Chondrocyte (in vitro differentiated cells): ENCODE measurements at places on chromosomes 4 and X. TPM values are rescaled to one million over a fixed set of nuclear protein-coding genes. Genes with fewer than 3 reads are reported as not detected.

- DNase-seq: no peak
Observed at GRCh38 chr4:119087656-119088055, 48.0 kb upstream of the MYOZ2 start.

- no peak for DNase-seq
Observed at GRCh38 chr4:30839583-30840520, 119.7 kb downstream of the PCDH7 start.

DNA sequence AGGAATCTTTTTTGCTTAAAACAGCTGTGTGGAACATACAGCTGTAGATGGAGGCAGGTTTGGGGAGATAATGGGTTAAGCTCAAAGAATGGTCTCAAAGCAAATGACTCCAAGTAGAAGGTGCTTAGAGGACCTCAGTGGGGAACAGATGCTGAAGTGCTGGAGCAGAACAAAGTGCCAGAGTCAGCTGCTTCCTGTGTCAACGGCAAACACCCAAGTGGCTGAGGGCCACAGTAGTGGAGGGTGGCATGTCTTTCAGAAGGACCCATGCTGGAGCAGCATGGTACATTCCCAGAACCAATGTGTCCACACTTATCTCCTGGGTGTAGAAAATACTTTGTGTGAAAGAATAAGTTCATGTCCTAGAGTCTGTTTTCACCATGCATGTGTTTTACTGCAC, 197.5 kb downstream of the CCNG2 start:
- no peak for DNase-seq

GRCh38 chr4:156195914-156196313, 242.2 kb upstream of the CTSO start:
- DNase-seq: no peak

DNA sequence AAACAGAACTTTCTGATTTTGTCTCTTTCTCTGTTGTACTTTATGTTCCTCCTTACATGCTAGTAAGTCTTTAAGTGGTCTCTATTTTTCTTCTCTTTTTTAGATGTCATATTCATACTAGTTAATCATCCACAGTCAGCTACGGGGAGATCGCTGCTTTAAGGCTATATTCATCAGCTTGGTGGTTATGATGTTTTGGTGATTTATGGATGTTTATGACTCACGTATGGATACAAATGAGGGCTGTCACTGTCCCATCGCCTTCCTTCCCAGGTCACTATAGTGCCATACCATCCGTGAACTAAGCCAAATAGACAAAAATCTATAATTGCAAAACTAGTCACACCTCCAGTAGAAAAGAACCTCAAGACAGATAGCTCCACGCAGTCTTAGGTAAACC, 296.8 kb upstream of the AADAT start:
- no peak for DNase-seq

GRCh38 chrX:24647257-24648058, at the start of gene PCYT1B:
Gene PCYT1B, minus strand, starts transcription at chrX:24647347. Its CDS starts 242 bp downstream, at chrX:24647105.
- DNase-seq: no peak

GRCh38 chr4:168882650-168883233, 127.3 kb downstream of the CBR4 start:
- no peak for DNase-seq

GRCh38 chr4:38682336-38682735, 18.3 kb downstream of the KLF3 start:
- no peak for DNase-seq

GRCh38 chrX:138191998-138192397, 519.5 kb downstream of the FGF13 start:
- DNase-seq: no peak

DNA sequence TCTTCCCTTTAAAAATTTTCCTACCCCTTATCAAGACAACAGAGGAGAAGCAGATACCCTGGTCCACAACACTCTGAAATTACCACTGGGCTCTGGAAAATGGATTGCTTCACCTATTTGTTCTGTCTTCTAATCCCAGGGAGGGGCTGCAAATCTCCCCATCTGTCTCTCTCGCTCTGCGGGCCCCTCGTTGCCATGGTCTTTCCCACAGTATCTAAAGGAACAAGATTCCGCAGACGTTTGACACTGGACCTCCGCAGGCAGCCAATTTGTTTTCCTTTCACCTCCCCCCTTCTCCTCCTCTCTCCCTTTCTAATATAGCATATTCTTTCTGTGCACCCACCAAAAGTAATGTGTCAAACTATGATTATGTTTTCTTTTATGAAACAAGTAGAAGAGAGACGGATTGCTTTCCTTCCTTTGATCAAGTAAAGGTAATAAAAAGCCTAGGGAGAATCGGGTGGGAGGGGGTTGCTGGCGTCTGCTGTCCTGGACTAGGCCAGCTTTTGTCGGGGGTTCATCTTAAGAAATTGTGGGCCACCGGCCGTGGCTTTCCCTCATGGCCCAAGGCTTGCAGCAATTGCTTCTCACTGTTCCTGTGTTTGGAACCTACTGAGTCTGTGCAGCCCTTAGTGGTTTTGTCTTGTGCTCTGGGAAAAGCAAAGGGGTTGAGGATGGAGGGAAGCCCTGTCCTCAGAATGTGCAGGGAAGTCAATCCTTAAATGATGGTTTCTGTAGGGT, 81.0 kb downstream of the MGST2 start:
- no peak for DNase-seq

DNA sequence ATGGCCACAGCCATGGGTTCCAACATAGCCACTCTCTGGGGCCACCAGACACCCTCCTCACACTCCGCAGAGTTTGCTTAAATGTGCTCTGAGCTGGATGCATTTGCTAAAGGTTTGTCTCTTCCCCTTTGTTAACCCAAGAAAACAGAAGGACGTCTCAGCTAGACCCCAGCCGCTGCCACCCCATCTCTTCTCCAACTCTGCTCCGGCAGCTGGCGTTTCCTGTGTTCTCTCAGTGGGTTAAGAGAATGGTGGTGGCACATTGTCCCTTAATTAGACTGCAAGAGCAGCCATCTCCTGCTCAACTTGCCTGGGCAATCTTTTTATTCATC, 43.7 kb upstream of the FAM9C start:
- DNase-seq: no peak

DNA sequence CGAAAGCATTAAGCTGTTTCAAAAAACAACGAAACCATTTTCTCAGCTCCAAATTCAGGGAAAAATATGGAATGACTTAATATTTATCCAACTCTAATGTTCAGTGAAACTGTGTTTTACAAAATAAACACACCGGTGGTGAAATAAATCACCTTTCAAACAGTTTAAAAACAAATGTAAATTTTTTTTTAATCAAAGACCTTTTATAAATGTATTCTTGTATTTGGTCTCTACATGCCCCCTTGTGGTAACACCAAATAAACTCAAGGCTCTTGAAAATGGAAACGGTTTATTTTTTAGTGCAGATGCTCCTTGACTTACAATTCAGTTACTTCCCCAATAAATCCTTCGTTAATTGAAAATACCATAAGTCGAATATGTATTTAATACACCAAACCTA, 45.8 kb upstream of the ITM2A start:
- DNase-seq: no peak

DNA sequence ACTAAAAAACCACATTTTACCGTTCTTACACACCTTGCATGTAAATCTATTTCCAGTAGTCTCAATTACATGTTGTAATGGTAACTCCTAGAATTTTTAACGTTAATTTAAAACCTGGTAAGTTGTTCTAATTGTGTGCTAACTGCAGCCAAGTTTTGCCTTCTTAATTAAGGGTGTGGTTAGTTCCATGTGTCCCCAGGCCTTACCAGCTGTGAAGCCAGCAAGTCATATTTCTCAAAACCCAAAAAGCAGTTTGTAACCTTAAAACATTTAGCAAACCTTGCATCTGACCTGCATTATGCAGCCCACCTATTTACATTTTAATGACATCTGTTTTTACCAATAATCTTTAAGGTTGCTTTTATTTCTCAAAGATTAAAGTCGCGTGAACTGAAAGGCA, 18.4 kb upstream of the FAM47E start:
- no peak for DNase-seq

GRCh38 chr4:20195071-20195885, 56.4 kb upstream of the SLIT2 start:
- DNase-seq: no peak

- no peak for DNase-seq
Observed at GRCh38 chr4:87249332-87250019, 29.1 kb upstream of the KLHL8 start.

- DNase-seq: no peak
Observed at GRCh38 chr4:140617499-140618248, 48.9 kb upstream of the UCP1 start.

DNA sequence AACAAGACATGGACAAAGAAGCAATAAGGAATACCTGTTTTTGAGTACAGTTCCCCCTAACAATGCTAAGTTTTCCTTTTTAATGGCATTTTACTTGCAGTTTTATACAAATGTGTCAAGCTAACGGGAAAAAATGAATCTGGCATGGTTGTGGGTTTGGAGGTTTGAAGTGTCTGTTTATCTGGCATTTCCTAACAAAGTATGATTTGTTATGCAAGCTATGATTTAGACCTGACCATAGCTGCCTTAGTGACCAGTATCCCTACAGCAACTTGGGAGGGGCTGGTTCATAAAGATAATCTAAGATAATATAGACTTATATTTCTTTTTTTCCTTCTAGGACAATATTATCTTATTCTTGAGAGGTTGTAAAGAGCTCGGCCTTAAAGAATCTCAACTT, 60.6 kb downstream of the LIMCH1 start:
- no peak for DNase-seq

GRCh38 chr4:3371033-3372001, 70.5 kb upstream of the HGFAC start:
- DNase-seq: no peak

- DNase-seq: no peak
Observed at GRCh38 chr4:93182722-93183121, 645.8 kb upstream of the ATOH1 start.

Gene PGK1
- 222 to 362 TPM (median 352 TPM) in 3 replicates for total RNA-seq

Gene UGT2A1
- total RNA-seq: not detected in 3 replicates

Gene NPY2R
- total RNA-seq: not detected in 3 replicates

Gene GABRG1
- not detected in 3 replicates for total RNA-seq

Gene SLITRK4
- 0.82 to 2.4 TPM (median 2.1 TPM) in 3 replicates for total RNA-seq

Gene CAPN6
- total RNA-seq: 0.13 to 0.29 TPM (median 0.17 TPM) in 3 replicates

Gene RRH
- not detected in 3 replicates for total RNA-seq

Gene NAA10
- 89.5 to 99.8 TPM (median 91.4 TPM) in 3 replicates for total RNA-seq

Gene ASMT
- total RNA-seq: 0.30 to 0.99 TPM in 2 of 3 replicates, not detected in the other

Gene FAM47C
- not detected in 3 replicates for total RNA-seq

Gene SMR3B
- not detected in 3 replicates for total RNA-seq

Gene KCTD8
- total RNA-seq: not detected in 3 replicates

Gene USP51
- total RNA-seq: 1.0 to 2.0 TPM (median 1.1 TPM) in 3 replicates
